GDM1 (cell line): ENCODE measurements at places on chromosomes 16 and 17.

DNA sequence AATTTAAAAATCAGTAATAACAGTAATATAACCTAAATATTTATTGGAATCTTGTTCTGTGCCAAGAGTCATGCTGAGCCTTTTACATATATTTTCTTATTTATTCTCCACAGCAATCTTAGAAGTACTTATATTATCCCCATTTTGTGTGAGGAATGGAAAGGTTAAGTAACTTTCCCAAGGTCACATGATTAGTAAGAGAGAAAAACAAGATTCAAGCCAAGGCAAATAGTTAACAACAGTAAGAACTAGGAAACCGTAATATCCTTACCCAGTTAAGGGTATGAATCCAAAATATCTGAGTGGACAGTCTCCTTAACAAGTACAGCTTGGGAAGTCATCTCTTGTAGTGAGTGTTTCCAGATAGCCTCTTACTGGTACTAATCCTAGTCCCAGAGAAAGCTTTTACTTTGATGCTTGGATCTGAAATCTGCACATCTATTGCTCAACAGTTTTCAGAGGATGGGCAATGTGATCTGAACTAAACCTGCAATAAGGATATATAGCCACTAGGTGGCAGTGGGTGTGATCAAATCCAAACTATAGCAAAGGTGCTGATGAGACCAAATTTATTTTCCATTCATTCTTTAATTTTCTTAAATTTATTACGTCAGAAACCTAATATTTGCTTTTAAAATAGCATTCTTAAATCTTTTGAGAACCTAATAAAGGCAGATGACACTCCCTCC lies 23.3 kb downstream of the SHISA6 start:
- no peak for DNase-seq

GRCh38 chr16:60605176-60605575 lies 1431.1 kb downstream of the CDH8 start:
- DNase-seq = no peak

DNA sequence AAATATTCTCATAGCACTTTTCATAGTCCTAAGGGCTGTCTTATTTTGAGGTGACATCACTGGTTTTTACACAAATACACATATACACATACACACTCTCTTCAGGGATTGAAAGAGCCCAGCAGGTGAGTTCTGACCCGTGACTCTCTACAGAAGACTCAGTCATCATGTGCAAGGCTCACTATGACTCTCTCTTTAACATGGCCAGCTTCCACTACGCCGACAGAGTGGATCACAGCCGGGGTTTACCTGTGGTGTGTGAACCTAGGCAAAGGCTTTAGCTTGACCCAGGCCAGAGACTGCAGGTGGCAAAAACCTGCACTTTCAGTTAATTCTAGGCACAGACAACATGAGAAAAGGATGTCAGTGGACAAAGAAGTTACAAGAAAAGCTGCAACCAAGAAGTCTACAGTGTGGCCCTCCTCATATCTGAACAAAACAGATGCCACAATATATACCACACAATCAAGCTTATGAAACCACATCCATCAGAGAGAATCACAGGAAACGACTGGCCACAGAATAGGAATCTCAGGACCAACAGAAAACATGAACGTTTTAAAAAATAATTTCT lies 56.5 kb downstream of the CYTH1 start:
- DNase-seq = peak; percentile 61

GRCh38 chr17:57502022-57502421 lies 243.1 kb downstream of the CCDC182 start:
- DNase-seq = no peak

DNA sequence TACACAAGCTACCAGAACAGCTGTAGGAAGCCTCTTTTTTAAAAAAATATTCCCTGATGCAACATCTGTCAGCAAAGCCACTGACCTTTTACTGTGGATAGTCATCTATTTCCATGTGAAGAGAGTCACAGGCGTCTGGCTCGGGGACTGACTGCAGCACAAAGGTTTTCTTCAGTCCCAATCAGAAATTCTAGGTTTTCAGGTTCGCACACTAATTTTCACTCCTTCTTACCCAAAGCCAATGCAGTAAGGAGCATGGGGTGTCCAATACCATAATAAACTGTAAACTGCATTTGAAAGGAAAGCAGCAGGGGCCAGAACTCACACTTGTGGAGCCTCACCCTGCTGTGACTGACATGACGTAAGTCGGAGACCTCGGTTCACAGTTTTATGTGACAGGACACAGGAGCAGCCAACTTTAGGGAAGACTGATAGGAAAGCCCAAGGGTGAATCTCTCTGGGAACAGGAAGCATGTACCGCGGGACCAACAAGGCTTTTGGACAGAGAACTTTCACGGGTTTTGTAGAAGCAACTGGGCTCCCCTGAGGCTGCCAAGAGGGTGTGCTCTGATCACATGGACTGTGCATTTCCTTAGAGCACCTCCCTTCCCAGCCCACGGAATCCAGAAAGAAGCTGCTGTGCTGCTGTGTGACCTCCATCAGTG lies 9.1 kb upstream of the TMEM100 start:
- DNase-seq = no peak

- no peak for DNase-seq
Observed at GRCh38 chr17:40777459-40777858, 4.9 kb downstream of the KRT27 start.

GRCh38 chr16:14057878-14058382 lies 13.2 kb upstream of the MRTFB start:
- DNase-seq = no peak

DNA sequence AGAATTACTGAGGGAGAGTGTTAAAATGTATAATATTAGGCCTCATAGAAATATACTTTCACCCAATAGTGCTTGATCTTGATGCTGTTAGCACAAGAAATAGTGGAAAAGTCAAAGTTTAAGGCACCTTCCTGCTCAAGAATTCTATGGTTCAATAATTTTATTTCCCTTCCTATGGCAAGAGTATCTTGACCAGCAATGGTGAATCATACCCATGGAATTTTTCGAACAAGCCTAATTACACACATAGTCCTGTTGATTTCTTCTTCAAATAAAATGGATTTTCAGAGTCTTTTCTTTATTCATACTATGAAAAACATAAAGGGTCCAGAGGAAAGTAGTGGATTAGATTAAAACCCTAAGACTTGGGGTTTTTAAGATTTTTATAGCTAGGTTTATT lies 810.6 kb downstream of the CDH11 start:
- DNase-seq = no peak

GRCh38 chr17:64622931-64623654 lies 39.0 kb downstream of the SMURF2 start:
- DNase-seq = no peak

GRCh38 chr16:82432261-82432660 lies 194.5 kb upstream of the CDH13 start:
- DNase-seq = no peak

DNA sequence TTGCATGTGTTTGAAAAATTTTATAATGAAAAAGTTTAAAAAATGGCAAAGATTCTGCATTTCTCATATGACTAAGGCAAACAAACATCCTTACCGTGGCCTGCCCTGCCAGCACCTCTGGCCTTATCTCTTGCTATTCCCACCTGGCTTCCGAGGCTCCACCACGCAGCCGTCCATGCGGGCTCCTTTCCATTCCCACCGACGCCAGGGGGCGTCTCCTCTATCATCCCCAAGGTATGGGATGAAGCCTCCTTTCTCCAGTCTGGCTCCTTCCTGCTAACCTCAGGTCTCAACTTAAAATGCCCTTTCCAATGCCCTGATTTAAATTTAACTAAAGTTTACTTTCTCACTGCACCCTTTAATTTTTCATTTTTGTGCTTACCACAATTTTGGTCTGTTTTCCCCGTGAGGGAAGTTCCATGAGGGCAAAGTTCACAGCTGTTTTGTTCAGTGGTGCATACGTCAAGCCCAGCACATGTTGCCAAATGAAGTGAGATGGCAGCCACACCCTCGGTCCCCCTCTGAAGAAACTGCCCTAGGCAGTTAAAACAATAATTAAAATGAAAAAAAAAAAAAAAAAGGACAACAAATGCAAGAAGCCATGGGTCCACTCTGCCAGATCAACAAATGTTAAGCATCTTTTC lies 13.3 kb upstream of the SDK2 start:
- DNase-seq = no peak

DNA sequence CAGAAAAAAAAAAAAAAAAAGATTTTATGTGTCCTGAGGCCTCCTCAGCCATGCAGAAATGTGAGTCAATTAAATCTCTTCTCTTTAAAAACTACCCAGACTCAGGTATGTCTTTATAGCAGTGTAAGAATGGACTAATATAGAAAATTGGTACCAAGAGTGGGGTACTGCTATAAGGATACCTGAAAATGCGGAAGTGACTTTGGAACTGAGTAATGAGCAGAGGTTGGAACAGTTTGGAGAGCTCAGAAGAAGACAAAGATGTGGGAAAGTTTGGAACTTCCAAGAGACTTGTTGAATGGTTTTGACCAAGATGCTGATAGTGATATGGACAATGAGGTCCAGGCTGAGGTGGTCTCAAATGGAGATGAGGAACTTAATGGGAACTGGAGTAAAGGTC lies 17.3 kb upstream of the CNEP1R1 start:
- no peak for DNase-seq

DNA sequence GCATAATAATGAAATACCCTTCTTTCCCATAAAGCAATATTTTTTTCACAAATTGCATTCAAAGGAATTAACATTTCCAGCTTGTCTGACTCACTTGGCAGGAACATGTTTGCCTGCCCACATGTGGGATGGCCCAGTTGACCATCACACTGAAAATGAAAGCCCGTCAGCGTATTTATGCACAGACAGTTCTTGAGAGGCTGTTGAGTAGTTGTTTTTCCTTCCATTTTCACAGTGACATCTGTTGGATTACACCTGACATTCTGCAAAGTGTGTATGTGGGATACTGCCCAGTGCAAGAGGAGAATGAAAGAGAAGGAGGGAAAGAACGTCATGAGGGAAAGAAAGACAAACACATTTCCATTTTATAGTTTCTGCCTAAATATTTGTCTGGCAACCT lies 29.7 kb downstream of the HS3ST4 start:
- DNase-seq = no peak

- DNase-seq = no peak
Observed at GRCh38 chr17:67606896-67607604, 110.7 kb upstream of the NOL11 start.

- DNase-seq = no peak
Observed at GRCh38 chr17:56982312-56982711, 4.4 kb downstream of the SCPEP1 start.

DNA sequence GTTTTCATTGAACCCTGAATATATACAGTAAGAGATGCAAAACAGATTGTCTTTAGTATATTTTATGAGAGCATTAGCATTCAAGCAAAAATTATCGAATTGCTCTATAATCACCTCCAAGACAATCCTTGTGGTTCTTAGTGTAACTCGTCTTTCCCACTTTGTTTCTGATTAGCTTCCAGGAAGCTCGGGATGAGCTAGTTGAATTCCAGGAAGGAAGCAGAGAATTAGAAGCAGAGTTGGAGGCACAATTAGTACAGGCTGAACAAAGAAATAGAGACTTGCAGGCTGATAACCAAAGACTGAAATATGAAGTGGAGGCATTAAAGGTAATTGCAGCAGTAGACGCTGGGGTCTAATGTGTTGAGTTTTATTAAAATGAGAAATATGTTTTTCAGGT lies 9.9 kb downstream of the NDEL1 start:
- DNase-seq = no peak

DNA sequence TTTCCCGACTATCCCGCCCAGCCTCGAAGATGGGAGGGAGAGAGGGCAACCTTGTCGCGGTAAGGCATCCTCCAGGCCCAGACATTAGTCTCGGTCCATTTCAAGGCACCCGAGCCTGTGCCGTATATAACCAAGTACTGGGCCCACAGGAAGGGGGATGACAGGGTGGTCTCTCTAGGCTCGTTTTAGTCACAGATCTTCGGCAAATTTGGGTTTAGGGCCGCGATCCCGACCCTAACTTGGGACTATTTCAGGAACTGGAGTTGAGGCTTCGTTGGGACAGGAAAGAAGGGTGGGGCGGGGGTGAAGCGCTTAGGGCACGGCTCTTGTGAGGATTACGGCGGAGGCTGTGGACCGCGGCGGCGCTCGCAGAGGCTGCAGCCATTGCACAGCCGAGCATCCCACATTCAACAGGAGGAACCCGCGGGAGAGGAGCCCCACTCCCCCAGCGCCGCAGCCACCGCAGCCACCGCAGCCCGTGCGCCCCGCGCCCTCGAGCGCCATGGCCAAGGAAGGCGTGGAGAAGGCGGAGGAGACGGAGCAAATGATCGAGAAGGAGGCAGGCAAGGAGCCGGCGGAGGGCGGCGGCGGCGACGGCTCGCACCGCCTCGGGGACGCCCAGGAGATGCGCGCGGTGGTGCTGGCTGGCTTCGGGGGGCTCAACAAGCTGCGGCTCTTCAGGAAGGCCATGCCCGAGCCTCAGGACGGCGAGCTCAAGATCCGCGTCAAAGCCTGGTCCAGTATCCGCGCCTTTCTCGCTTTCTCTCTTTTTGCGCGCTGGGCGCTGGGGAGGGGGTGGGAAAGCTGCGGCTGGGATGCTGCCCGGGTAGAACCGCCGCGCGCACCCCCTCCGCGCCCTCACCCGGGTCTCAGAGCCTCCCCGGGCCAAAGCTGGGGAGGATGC lies at the start of gene VAT1L:
Gene VAT1L (plus strand): TSS at position 384 of the 904 bp plus-strand sequence. CDS start 119 bp downstream, at position 503.
- no peak for DNase-seq

DNA sequence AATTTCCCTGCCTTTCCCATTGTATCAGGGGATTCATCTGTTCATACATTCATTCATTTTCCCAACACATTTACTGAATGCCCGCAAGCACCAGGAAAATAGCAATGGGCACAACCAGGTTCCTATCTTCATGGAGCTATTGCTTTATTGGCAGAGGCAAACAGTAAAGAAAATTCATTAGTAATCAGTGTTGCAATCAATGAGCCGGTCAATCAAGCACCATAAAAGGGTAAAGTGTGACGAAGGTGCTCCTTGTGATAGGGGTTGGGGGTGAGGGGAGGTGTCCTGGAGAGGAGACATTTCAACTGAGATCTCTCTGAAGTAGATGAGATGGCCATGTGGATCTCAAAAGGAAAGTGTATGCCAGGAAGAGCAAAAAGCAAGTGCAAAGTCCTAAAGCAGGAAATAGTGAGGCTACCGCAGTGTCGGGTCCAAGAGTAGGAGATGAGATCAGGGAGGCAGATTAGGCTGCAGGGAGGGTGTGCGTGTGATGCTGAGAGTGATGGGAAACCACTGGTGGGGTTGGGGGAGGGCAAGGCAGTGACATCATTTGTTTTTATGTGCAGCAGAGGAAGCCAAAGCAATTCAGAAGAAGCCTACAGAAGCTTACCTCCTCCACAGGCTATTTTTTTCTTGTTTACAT lies 28.4 kb downstream of the CDH13 start:
- no peak for DNase-seq

DNA sequence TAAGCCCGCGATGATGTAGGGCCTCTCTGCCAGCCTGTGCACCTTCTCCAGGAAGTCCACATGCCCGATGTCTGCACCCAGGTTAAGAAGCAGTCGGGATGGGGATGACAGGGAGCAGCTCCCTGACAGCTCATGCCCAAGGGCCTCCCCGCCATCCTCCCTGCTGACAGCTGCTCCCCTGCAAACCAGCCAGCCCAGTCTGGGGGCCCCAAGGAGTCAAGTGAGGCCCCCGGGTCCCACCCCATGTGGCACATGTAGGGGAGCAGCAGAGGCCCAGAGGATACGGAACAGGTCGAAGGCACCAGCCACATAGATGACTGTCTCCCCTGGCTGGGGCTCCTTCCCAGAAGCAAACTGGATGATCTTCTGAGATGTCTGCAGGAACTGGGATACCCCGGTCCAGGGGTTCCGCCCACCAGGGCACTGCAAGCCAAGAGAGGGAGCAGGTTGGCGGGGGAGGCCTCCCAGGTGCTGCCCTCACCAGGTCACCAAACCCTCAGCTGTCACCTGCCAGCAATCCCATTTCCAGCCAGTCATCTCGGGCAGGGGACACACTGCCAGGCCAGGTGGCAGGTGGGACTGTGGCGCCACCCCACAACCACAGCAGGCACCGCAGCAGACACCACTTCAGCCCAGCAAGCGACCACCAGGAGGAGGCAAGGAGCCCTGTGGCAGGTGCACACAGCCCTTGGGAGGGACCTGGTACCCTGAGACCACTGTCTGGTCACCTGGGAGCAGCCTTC lies 4.6 kb downstream of the PCYT2 start:
- no peak for DNase-seq
